ENCODE measurements at places on chromosomes 12 and 14.

DNA sequence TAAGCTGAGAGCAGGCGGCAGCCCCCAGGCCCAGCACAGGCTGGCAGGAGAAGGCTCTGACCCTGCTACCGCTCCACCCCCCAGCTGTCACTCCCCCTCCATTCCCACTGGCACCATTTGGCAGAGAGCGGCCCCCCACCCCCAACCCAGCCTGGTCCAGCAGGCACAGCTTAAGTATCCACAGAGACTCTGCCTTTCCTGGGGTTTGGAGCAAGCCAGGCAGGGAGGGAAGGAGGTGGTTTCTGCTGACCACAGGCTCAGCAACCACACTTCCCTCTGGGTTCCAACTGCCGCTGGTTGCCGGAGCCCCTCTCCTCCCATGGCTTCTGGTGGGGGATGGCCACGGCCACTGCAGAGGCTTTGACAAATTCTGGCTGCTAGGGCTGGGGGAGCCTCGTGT is 30.5 kb upstream of the CCND2 start:
- no peak for DNase-seq

DNA sequence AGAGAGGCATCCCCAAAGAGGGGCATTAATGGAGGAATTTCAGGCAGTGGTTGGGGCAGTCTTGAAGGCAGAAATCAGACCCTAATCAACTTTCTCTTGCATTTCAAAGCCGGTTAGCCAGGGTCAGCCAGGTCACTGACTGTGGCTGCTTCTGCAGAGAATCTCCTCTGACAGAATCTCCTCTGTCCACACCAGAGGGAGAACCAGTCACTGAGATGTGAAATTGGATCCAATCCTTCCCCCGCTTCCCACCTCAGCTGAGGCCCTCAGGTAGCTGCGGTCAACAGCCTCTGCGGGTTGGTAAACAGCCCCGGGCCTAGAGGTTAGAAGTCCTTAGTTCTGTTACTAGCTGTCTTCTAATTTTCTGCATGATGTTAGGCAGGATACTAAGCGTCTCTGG is 39.8 kb upstream of the NUAK1 start:
- no peak for DNase-seq

DNA sequence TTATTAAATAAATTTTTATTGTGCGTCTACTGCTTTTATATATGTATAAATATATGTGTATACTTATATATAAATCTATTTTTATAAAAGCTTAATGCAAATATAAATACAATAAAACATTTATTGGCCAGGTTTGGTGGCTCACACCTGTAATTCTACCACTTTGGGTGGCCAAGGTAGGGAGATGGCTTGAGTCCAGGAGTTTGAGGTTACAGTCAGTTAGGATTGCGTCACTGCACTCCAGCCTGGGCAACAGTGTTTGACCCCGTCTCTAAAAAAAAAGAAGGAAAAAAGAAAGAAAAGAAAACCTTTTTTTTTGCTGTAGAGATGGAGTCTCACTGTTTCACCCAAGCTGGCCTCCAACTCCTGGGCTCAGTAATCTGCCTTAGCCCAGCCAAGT is 20.9 kb downstream of the ACTR6 start:
- no peak for DNase-seq

GRCh38 chr14:24365600-24366412 is 2.2 kb upstream of the NFATC4 start:
- peak; percentile 31 for DNase-seq

DNA sequence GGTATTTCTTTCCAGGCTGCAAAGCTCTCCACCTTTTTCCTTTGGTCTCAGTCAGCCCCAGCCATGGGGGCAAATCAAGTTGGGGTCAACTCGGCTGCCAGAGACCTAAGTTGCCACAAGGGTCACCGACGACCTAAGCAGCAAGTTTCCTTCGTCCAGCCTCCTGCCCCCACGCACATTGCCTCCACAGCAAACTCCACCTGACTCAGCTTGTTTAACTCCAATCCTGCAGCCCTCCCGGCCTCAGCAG is 767 bp upstream of the KCNMB4 start:
- no peak for DNase-seq

DNA sequence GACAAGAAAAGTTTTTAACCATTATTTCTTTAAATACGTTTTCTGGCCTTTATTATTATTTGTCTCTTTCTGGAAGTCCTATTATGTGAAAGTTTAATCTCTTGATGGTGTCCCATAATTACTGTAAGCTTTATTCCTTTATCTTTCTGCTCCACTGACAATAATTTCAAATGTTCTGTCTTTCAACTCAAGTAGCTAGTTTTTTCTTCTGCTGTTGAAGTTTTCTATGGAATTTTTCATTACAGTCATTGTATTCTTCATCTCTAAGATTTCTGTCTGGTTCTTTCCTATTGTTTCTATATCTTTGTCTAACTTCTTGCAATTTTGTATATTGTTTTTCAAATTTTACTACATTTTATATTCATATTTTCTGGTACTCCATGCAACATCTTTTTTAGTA is 173.6 kb upstream of the MGAT4C start:
- DNase-seq = no peak

GRCh38 chr14:73422515-73422914 is 35.8 kb downstream of the NUMB start:
- DNase-seq = no peak

- DNase-seq = peak; percentile 30
These were observed 7.4 kb upstream of the GLRX5 start for GRCh38 chr14:95527387-95528002.

DNA sequence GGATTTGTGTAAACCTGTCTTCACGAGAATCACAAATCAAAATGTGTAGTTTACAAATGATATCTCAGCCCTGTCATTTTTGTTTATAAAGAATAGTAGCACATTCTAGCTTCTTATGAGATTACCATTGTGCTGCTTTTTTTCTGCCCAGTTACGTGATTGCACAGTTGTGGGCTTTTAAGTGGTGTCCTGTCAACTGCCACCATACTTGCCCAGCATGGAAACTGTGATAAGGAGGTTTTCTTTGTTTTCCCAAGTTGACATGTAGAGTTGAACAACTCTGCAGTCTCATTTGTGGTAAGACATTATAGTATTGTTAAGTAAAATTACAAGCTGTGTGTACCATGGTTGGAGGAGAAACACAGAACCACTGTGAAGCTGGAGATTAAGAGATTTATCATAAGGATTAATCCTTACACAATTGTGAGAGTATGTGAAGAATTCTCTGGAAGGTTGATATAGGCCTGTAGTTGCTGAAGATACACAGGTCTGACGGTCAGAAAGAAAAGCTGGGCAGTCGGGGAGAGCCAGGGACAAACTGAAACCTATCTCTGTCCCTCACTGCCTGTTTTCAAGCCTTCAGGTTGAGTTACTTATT is 12.2 kb downstream of the CHURC1 start:
- no peak for DNase-seq

Data from LoVo (cell line).